Left renal cortex interstitium (tissue), 4 donors: ENCODE measurements at places on chromosomes 13 and 19.

GRCh38 chr13:95480131-95480545 lies 72.4 kb upstream of the CLDN10 start:
- DNase-seq, result no peak

DNA sequence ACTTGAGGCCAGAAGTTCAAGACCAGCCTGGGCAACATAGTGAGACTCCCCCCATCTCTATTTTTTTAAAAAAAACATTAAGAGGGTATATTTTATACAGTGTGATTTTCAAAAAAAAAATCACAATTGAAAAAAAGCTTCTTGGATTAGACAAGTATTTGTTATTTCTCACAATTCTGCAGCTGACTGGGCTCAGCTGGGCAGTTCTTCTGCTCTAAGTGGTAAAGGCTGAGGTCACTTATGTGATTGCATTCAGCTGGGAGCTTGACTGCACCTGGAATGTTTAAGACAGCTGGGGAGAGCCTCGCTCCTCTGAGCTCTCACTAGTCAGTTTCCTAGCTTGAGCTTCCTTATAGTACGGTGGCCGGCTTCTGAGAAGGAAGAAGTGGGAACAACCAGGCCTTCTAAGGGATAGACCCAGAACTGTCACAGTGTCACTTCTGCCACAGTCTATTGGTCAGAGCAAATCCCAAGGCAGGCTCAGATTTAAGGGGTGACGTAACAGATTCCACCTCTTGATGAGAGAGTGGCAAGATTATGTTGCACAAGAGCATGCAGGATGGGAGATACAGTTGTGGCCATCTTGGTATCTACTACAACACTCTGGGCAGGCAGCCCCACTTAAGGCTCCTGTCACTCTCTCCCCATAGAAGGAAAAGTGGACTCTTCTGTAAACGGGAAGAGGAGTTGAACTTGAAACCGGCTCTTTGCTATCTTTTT lies 19.7 kb upstream of the IRGC start:
- DNase-seq, result no peak

- no peak for DNase-seq
Observed at GRCh38 chr13:36796052-36796451, 23.0 kb upstream of the RFXAP start.

DNA sequence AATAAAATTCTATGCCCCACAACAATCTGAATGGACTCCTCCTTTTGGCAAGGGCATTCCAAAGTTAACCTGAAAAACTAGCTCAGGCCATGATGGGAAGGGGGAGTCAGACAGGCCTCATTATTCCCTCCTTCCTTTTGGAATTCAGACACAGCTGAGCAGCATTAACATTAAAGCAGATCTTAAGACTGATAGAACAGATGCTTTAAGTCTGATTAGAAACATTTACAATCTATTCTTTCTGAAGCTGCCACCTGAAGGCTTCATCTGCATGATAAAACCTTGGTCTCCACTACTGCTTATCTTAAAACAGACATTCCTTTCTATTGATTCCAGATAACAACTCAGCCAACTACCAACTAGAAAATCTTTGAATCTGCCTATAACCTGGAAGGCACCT lies 98.9 kb downstream of the UGGT2 start:
- no peak for DNase-seq

DNA sequence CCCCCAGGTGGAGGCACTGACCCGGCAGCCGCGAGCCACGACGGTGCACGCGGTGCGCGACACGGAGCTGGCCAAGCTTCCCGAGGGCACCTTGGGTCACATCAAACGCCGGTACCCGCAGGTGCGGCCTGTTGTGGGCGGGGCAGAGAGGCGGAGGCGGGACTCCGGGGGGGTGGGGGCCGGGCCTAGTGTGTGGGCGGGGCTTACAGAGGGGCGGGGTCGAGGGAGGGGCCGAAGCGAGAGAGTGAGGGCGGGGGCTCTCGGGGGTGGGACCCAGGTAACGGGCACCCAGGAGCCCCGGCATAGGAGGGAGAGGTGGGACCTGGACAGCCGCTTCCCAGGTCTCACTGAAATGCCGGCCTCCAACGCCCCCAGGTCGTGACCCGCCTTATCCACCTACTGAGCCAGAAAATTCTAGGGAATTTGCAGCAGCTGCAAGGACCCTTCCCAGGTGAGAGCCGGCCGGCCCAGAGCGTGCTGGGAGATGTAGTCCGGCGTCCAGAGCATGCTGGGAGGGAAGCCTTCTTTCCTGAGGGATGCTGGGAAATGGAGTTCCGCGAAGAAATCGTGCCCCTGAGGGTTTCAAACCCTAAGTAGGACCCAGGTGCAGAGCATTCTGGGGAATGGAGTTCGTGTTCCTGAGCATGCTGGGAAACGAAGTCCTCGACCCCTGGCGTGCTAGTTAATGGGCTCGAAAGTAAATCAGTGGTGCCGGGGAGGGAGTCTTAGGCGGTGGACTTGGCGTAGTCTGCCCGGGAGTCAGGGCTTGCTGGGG lies 15.7 kb downstream of the PNPLA6 start:
- DNase-seq, result peak; percentile 83

DNA sequence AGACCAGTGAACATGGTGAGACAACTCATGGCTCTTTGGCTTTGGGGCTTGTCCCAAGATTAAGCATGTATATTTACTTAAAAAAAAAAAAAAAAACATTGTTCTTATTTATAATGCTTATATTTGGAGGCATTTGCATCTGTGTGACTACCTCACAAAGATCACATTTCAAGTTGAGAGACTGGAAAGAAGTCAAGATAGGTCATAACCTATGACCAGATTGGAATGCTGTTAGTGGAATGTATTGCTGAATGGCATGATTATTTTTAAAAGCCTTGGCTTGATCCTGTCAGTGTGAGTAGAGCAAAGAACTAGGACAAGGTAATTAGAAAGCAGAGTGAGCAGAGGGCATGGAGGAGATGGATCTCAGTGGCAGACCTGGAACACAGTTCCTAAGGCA lies 214.6 kb downstream of the OXGR1 start:
- no peak for DNase-seq
